Activated gamma-delta T cell (primary cell): ENCODE measurements at places on chromosomes 7 and 10.

- DNase-seq: no peak
These were observed 319 bp upstream of the MMD2 start for GRCh38 chr7:4959306-4959705.

GRCh38 chr7:46208635-46209525, 287.8 kb upstream of the IGFBP3 start:
- DNase-seq: no peak

GRCh38 chr10:95336702-95337101, 45.9 kb upstream of the PDLIM1 start:
- DNase-seq: no peak

DNA sequence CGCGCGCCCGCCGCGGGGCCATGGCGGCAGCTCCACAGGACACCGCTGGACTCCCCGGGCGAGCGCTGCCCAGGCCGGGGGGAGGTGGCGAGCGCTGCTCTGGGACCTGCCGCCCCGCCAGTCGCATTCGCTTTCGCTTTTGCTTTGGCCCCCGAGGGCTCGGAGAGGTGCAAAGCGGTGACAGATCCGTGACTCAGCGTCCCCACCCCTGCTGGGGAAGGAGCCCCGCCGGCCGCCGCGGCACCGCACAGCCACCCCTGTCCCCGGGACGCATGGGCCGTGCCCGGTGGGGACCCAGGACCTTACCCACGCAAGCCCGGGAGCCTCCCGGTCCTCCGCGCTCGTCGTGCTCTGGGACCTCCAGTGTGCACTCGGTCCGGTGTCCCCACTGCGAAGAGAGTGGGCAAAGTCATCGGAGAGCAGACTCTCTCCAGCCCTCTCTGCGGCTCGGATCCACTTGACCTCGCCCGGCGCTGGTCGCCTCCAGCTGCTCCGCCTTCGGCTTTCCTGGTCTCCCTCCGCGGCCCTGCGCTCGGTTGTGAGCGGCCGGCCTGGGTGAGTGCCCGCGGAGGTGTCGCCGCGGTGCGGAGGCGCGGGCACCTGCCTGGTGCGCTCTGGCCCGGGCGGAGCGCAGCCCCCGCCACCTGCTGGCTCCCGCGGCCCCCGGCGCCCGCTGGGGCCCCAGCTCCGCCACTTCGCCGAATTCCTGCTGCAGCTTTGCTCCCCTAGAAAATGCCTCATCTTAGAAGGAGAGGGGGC, at the start of gene IL15RA:
TSS of gene IL15RA (minus strand) at position 73 of the 759 bp plus-strand sequence. CDS start at position 22, 51 bp downstream.
- peak; percentile 68 for DNase-seq

- no peak for DNase-seq
These were observed 5.2 kb downstream of the SFMBT2 start for GRCh38 chr10:7405637-7406036.
